CD4-positive, alpha-beta T cell treated with Interleukin-6 for 4 hours (primary cell): ENCODE measurements at places on chromosomes 16 and 17.

DNA sequence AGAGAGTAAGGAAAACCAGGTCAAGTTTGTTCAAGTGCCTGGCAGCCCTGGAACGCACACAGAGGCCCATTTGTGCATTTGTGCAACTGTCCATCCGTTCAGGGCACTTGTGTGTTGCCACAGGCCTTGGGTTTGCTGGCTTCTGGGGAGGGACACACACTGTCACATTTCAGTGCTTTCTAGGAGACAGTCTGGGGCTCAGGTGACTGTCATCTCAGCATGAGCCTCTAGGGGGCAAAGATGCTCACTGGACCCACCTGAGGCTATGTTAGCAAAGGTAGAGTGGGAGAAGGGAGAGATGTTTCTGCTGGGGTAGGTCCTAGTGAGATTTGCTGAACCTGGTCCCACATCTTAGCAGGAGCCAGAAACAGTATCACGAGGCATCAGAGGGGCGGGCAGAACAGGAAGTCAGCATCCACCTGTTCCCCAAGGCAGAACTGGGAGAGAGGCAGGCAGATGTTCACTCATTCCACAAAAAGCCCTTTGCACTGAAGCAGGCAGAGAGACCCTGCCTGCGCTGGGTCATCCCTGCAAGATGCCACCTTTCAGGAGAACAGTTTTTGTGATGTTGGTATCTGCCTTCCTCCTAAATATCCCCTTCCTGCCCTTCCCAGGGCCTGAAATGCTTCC is 48.5 kb downstream of the RAI1 start:
- peak; percentile 75 for DNase-seq

GRCh38 chr16:68790130-68790761 is 53.1 kb upstream of the TANGO6 start:
- DNase-seq: no peak

DNA sequence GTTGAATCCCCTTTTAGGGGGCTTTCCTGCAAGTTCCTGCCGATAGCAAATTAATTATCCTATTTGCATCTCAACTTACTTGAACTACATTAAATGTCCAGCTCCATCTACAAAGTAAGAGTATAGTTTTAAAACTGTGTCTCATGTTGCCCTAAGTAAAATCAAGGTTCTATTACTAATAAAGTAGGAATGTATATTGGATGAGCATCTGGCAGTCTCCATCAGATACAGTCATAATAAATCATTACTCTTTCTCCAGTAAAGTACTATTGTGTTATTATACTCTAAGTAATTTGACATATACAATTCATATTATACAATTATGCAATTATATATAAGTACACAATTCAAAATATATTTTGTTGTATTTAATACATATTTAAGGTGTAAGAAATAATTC is 249.3 kb downstream of the CEP112 start:
- no peak for DNase-seq

DNA sequence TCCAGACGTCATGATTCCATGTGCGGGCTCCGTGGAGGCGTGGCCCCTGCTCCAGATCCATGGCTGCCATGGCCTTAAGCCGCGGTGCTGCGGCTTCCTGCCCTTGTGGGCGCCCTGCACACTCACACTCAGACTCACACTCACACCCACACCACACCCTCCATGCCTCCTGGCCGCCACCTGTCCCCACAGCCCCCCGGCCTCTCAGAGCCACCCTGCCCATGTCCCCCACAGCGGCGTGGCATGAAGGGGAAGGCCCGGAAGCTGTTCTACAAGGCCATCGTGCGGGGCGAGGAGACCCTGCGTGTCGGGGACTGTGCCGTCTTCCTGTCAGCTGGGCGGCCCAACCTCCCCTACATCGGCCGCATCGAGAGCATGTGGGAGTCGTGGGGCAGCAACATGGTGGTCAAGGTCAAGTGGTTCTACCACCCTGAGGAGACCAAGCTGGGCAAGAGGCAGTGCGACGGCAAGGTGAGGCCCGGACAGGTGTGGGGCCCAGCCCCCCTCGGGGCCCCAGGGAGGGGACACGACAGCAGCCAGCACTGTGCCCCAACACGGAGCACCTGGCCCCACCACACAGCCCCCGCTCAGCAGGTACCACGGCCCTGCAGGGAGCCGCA is 50.0 kb downstream of the ACTG1 start:
- DNase-seq: no peak

GRCh38 chr16:3764409-3764808 is 47.1 kb upstream of the TRAP1 start:
- no peak for DNase-seq

DNA sequence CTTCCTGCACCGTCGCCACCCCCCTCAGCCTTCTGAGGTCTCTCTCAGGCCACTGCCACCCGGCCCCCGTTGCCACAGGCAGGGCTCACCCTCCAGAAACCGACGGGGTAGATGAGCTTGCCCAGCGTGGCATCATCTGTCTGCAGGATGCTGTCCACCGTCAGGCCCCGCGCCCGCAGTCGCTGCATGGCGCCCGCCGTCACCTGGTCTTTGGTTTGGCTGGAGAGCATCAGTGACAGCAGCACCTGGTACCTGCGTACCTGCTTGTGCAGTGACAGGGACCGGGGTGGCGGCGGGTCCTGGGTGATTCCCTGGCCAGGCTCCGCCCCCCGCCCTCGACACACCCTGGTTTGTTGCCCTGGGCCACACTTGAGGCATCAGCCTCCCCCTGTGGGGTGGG is 3.1 kb downstream of the NTHL1 start:
- no peak for DNase-seq

DNA sequence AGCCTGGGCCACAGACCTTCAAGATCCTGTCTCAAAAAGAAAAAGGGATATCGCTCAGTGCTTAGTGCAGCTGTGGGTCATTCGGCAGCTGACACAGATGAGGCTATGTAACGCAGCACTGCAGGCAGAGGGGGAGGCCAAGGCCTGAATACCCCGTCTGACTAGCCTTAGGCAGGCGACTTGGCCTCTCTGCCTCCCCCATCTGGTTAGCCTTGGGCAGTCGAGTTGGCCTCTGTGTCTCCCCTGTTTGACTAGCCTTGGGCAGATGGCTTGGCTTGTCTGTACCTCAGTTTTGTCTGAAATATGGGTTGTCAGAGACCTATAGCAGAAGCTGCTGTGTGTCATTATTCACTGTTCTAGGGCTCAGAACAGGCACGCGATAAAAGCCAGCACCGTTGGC is 10.0 kb downstream of the SPATA33 start:
- DNase-seq: no peak

DNA sequence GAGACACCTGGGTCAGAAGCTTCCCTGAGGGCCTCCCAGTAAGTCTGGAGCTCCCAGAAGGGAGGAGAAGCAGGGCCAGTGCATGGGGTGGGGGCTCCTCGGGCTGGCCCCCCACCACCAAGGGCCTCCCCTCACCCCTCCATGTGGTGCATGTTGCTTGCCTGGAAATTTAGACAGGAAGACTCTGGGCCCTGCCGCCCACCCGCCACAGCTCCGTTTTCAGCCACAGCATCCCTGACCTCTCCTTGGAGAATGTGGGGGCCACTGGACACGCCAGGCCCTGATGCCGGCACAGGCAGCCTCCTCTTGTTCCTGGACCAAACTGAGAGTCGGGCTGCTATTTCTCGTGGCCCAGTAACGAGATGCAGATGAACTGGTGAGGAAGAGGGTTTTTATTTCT is 2.7 kb upstream of the METTL26 start:
- no peak for DNase-seq

DNA sequence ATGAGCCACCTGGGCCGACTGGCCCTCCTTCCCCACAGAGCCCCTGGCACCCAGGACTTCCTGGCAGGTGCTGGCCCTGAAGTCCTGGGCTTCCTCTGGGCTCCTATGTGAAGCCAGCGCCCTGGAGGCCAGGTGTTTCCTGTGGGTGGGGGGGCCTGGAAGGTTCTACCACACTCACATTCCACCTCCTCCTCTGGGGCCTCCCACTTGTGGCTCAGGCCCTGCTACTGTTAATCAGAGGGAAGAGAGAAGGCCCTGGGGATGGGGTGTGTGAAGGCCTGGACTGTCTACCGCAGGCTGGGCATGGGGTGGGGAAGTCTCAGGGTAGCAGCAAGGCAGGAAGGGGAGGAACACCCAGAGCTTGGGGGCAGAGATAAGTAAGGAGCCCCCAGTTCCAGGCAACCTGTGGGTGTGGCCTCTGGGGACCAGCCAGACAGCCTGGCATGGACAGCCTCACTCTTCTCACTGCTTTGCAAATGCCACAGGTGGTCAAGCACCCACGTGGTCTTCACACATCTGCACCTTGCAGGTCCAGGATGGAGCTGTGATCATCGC is 111.9 kb upstream of the TNRC6C start:
- peak; percentile 62 for DNase-seq

DNA sequence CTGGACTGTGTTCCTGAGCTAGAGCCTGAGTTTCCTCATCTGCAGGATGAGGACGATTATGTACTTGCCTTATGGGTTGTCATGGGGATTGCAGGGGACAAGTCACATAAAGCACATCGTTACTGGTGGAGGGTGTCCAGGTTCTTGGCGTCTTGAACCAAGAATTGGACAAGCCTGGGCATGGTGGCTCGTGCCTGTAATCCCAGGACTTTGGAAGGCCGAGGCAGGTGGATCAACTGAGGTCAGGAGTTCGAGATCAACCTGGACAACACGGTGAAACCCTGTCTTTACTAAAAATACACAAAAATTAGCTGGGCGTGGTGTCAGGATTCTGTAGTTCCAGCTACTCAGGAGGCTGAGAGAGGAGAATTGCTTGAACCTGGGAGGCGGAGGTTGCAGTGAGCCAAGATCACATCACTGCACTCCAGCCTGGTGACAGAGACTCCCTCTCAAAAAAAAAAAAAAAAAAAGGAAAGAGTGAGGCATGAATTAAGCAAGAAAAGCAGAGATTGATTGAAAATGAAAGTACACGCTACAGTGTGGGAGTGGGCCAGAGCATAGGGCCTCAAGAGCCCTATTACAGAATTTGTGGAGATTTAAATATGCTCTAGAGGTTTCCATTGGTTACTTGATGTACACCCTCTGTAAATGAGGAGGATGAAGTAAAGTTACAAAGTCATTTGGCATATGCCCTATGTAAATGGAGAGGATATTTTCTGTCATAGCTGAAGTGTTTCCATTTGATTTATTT is 30.7 kb downstream of the ADGRG5 start:
- DNase-seq: no peak

GRCh38 chr17:6994666-6995256 is 1.1 kb upstream of the ALOX12 start:
- no peak for DNase-seq

- DNase-seq: no peak
These were observed 4.4 kb upstream of the UNK start for GRCh38 chr17:75779987-75780889.

DNA sequence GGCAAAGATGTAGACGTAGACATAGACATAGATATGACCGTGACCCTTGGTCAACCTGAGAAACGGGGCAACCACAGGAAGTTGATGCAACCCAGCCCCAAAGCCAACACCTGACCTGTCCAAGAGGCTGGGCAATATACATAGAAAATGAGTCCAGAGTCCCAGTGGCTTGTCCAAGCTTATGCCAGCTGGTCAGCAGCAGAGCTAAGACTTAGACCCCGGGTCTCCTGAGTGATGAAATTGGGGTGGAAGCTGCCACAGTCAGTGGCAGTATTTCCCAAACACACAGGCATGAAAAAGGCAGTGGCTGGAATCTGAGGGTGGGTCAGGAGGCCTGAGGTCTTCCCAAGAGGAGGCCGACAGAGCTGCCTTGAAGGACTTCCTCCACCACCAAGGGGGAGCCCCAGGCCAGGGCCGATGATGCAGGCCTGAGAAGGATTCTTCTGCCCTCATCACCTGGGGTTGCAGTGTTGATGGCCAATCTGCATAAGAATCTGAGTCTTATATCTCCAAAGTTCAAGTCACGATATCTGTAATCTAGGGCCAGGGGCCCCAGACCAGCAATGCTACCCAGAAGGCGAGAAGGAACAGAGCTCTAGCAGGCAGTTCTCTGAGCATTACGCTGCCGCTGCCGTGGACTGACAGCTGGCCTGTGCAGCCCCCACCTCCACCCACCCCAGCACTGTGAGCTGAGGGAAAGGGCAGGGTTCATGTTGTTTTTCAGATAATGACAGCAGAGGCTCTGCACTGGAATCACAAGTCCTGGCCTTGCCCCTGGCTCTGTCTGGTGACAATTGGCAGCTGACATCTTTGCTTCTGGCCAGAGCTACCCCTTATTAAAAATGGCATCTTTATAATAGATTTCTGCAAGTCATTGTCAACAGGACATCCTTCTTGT is 72.7 kb downstream of the GNAO1 start:
- DNase-seq: no peak

DNA sequence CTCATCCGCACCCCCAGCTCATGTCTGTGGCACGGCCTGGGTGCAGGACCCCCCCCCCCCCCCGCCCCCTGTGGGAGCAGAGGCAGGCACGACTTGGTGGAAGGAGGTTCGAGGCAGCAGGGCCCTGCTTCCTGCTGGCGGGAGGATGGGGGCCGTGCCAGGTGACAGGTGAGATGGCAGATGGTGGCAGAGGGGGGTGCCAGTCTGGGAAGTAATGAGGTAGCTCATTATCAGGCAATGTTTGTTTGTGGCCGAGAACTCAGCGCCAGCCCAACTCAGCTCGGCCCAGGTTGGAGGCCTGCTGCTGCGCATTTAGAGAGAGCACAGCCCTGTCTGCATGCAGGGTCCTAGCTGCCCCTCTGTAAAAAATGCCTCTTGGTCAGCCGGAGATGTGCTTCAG is 40.1 kb upstream of the JPH3 start:
- no peak for DNase-seq

DNA sequence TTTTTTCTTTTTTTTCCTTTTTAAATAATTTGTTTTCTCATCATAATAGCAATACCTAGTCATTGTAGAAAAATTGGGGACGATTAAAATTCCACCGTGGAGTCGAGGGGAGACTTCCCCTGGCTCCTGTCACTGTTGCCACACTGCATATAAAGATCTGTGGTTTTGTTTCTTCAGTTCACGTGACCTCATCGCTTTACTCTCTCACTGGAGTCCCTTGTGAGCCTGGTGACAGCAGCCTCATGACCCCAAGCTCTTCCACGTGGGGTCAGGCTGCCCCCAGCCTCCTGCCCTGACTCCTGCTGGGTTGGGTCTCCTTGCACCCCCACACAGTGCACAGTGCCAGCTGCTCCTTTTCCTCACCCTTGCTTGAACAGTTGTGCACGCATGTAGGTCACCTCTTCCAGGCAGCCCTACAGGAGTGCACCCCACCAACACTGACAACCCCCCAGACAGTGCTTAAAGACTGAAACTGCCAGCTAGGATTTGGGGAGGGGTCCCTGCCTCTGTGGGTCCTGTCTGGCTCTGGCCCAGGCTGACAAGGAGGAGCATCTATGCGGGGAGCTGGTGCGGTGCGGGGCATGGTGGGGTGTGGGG is 7.3 kb upstream of the METRNL start:
- no peak for DNase-seq

DNA sequence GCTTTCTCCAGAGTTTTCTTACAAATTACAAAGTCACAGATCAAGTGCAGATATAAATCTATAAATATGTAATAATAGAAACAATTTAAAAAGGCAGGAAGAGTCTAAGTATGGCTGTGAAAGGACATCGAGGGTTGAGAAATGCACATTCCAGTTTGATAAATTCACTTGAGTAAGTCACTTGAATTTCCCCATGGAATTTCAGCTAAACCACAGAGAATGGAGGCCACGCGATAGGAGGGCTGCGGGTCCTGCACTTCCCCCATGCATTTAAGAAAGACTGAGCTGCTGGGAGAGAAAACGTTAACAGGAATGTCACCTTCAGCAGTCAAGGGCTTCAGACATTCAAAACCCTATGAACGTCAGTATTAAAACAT is 6.1 kb upstream of the MXRA7 start:
- no peak for DNase-seq
